HepG2 (cell line): ENCODE measurements at places on chromosomes 1 and 21. TPM values are rescaled to one million over a fixed set of nuclear protein-coding genes. Genes with fewer than 3 reads are reported as not detected.

Gene TPTE
- not detected in 2 replicates for total RNA-seq

Gene AADACL4
- not detected in 2 replicates for total RNA-seq

Gene DNAJC28
- 2.5 and 3.3 TPM in 2 replicates for total RNA-seq

Gene MARK1
- not detected in 2 replicates for total RNA-seq

Gene TRNAU1AP
- total RNA-seq = 28.3 and 29.0 TPM in 2 replicates

Gene KIF21B
- 0.13 and 0.20 TPM in 2 replicates for total RNA-seq

Gene WNT3A
- not detected in 2 replicates for total RNA-seq

Gene KPRP
- total RNA-seq = not detected in 2 replicates

Gene PLCH2
- total RNA-seq = 0.14 and 0.15 TPM in 2 replicates

Gene C1orf198
- total RNA-seq = 13.4 and 16.0 TPM in 2 replicates

Gene LCE1D
- not detected in 2 replicates for total RNA-seq

Gene RPE65
- total RNA-seq = not detected in 2 replicates
